ENCODE measurements at places on chromosomes 6 and 20. TPM values are rescaled to one million over a fixed set of nuclear protein-coding genes. Genes with fewer than 3 reads are reported as not detected.

Gene PTK6
- total RNA-seq: 0.38 TPM

Gene CLIC5
- total RNA-seq: 0.11 TPM

Gene HNF4A
- 58.0 TPM for total RNA-seq

Gene BTNL2
- not detected for total RNA-seq

Gene ARMH2
- not detected for total RNA-seq
